H54 (cell line): ENCODE measurements at places on chromosomes 1 and 21.
A peak's percentile ranks its signal among the peaks of the same experiment; 100 is the strongest.

- no peak for DNase-seq
Measured at GRCh38 chr21:38897532-38898421, 92.0 kb downstream of the ETS2 start.

DNA sequence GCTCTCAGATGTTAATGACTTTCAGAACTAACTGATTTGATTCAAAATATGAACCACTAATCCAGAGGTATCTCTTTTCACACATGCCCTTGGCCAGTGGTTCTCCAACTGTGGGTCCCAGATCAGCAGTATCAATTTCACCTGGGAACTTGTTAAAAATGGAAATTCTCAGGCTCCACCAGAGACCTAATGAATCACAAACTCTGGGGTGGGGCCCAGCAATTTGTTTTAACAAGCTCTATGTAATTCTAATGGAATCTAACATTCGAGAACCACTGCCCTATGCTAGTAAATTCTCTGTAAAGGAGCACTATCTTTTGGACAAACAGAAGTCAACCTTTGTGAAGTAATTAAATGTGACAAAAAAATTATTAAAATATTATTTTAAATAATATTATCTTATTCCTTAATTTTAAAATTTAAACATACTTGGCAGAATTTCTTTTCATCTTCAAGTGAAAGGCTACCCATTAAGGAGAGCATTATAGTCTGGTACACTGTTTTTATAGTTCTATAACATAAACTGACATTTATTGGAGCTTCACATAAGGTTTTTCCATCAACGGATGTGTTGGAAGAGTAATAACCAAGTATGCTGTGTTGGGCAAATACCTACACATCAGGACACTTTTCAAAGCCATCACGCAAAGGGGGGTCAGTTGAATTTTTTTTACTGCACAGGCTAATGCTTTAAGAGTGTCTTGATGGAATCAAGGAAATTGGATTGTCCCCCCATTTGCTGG is 130.4 kb downstream of the LHX4 start:
- DNase-seq = no peak

DNA sequence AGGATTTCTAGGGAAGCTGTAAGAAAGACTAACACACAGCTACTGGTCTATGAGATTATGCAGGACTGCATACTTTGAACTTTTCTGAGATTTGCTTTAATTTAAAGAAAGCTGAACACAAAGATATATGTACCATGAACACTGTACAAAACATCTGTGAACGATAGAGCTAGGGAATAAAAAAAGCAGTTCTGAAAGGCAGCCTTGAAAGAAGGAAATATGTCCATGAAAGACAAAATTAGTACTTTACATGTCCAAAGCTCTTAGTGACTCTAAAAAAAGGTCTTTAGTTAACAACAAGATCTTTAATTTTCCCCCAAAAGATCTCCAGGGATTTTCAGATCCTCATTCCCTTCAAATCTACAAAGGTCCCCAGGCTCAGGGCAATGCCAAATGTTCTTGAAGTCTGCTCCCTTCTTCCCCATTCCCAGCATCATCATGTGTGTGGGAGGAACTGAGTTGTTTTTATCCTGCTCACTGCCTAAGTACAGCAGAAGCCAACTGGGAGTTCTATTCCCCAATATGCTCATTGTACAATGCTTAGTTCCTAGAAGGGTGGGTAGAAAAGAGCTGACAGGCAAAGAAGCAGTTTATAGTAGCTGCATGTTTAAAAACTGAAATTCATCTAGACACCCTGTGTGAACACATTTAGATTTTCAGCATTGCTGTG is 60.1 kb upstream of the PTCH2 start:
- DNase-seq = no peak

GRCh38 chr1:218330043-218330623 is 15.0 kb upstream of the TGFB2 start:
- no peak for DNase-seq

DNA sequence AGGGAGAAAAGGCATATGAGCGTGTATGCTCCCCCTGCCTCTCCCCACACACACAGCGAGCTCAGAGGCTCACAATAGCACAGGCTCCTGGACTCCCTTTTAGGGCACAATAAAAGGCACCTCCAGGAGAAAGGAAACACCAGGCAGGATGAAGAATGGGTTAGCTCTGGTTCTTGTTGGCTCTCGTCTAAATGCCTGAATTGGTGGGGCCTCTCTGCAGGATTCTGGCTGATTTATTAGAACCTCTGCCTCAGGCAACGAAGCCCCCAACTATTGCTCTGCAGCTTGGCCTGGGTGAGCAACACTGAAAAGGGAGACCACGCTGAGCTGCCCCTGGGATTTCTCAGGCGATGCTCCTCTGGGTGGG is 590.9 kb upstream of the PLXNA2 start:
- no peak for DNase-seq

DNA sequence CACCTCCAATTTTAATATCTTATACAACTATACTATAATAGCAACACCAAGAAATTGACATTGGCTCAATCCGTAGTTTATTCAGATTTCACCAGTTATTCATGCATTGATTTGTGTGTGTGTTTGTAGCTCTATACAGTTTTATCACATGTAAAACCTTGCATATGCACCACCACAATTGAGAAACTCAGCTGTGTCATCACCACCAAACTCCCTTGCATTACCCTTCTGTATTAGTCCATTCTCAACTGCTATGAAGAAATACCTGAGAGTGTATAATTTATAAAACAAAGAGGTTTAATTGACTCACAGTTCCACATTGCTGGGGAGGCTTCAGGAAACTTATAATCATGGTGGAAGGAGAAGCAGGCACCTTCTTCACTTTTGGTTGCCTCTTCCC is 162.1 kb downstream of the PATJ start:
- DNase-seq = no peak

DNA sequence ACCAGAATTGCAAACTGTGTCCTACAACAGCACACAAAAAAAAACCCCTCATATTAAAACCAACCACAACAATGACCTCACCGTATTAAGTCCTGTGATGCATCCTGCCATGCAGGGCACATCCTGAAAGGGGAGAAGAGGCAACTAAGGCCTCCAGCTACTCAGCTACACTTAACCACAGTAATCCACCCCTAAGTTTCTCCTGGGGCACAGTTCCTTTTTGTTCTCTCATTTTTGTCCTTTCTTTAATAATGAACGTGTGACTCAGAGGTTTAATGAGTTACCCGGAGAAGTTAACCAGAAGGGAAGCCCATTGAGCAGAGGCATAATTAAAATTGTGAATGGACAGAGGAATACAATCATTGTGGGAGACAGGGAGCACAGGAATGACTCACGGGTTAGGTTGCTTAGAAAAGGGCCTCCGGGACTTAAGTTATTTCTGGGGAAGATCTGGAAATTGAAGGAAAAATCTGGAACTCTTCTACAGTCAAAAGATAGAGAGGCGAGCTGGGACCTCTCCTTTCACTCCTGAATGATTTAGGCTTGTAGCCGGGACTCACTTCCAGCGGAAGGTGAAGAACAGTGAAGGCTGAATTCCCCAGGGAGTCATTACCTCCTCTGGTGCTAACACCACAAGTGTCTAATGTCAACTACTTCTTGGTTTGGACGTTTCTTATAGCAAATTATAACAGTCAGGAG is 36.9 kb upstream of the HIVEP3 start:
- DNase-seq = peak; percentile 56

DNA sequence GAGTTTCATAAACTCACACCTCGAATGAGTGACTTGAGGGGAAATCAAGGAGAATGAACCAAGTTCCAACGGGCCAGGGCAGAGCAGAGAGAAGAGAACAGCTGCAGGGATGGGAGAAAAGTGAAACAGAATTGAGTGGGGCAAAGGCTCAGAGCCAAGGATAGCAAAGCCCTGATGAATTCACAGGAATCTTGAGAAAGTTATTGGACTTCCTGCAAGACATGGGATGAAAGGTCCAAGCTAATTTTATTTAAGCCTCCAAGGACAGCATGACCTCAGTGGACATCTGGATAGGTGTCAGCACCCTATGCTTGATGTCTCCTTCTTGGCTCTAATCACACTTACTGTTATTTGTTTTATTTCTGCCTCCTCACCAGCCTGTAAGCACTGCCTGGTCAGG is 43.0 kb upstream of the RAVER2 start:
- DNase-seq = no peak

GRCh38 chr1:19310061-19310460 is 1.9 kb downstream of the AKR7A2 start:
- DNase-seq = no peak

DNA sequence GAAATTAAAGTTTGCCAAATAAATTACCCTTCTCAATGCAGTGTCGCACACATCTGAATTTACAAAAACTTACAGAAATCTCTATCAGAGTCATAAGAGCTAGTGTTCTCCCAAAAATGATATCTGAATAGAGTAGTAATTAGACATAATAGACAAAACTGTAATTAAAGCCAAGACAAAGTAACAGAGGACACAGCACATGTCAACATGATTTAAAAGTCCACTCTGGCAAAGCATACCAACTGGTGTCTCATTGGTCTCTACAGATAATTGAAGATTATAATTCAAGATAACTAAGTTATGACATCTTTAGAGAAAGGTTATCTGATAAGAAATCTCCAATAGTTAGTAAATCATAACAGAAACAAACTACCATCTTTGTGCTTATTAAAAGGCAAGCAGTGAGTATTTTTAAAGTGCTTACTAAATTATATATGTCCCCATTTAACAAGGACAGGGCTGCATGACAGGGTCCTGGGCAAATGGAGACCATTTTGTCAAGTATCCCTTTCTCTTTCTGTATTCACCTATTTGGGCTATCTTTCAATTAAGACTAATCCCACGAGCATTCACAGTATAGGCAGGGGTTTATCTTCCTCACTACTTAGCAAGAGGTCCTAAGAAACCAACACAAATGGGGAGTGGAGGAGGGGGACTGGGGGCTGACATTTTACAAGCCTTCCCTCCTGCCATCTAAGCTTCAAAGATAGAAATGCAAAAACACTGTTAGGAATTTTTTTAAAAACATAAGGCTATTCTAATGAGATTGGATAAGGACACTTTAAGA is 26.0 kb downstream of the PTP4A2 start:
- DNase-seq = no peak

DNA sequence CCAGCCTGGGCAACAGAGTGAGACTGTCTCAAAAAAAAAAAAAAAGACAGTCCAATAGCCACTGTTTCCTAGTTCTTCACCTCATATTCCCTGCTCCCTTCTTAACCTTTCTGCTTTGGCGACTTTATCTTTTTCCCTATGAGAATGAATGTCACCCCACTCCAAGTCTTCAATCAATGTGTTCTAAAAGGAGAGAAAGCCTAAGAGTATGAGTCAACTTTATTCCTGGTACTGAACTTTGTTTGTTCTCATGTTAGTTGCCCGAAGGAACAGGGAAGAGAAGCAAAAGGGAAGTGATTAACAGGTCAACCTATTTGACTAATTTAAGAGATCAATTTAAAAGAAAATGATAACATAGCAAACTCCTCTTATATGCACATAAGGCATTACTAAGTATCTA is 39.9 kb upstream of the SLC16A1 start:
- no peak for DNase-seq

DNA sequence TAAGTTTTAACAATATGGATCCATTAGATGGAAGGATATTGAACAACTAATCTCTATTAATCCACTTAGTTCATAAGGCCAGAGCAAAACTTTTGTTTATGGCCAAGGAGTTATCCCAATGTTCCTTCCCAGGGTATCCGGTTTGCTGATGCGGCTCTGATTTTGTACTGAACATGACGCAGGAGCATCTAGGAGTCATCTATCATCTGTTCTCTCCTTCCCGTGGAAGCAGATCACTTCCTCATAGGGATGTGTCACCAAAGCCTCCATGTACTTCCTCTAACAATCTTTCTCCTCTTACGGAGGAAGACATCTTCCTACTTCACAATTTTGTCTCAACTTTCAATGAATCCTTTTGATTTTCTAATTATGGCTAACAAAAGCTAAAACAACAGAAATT is 206.6 kb downstream of the APP start:
- DNase-seq = no peak

DNA sequence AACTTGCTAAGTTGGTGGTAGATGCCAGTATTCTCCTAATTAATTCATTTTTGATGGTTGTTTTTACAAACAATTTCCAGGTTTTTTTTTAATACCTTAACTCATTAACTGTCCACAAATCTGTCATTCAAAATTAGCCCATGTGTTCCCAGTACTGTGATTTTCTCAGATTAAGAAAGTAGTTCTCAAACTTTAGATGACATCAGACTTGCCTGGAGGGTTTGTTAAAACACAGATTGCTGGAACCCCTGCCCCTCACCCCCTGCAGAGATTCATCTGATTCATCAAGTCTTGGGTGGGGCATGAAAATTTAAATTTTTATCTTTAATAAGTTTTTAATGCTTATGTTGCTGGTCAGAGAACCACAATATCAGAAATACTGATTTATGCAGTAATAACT is 130.5 kb downstream of the BACH1 start:
- no peak for DNase-seq

GRCh38 chr1:14952626-14953314 is 200.8 kb upstream of the TMEM51 start:
- DNase-seq = peak; percentile 55

- no peak for DNase-seq
Measured at GRCh38 chr1:243495442-243496186, 239.8 kb downstream of the SDCCAG8 start.

DNA sequence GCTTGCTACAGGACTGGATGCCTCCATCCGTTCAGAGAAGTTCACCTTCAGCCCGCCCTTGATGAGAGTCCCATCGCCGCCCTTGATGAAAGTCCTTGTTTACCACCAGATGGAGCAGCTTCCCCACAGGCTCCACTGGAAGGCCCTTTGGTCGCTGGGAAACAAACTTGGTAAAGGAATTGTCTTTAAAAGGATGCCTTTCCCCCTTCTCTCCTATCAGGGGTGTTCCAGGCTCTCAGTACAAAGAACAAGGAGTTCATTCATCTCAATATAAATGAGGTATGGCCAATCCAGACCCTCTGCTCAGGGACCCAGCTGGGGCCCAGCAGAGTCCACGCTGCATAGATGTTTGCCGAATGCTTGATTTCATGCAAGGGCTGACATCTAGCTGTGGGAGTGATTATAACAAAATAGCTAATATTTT is 50.8 kb downstream of the CAPN9 start:
- DNase-seq = peak; percentile 40

DNA sequence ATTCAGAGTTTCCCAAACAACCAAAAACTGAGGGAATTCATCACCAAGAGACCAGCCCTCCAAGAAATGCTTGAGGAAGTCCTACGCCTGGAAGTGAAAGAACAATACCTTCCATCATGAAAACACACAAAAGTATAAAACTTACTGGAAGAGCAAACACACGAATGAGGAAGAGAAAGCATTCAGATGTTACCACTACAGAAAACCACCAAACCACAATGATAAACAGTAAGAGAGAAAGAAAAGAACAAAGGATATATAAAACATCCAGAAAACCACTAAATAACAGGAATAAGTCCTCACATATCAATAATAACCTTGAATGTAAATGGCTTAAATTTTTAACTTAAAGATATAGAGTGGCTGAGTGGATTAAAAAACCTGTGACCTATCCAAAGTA is 58.5 kb upstream of the BCL10 start:
- no peak for DNase-seq

GRCh38 chr1:192535916-192536664 is 39.5 kb upstream of the RGS1 start:
- no peak for DNase-seq
